NCI-H1105 (cell line): ENCODE measurements at places on chromosomes 7 and 10.
A peak's percentile ranks its signal among the peaks of the same experiment; 100 is the strongest.

GRCh38 chr7:106110238-106110560, 1.9 kb downstream of the SYPL1 start:
- DNase-seq = no peak

- no peak for DNase-seq
Observed at GRCh38 chr7:128380483-128381106, 19.1 kb upstream of the PRRT4 start.

DNA sequence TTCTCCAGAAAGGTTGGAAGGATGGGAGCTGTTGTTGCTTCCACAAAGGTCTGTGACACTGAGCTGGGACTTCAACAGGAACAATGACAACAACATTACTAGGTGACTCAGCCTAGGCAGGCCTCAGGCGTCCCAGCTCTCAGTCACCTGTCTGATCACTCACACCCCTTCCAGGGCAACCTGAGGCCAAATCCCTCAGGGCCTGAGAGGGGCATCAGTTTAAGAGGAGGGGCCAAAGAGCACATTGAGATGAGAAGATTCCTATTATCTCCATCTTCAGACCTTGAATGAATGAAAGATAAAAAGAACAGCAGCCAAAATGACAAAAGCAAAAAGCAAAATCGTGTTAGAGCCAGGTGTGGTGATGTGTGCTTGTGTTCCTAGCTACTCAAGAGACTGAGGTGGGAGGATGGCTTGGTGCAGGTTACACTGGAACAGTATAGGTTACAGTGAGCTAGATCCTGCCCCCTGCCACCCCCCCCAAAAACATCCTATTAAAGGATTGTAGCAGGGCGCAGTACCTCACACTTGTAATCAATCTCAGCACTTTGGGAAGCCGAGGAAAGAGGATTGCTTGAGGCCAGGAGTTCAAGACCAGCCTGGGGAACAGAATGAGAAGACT, at the start of gene ATG9B:
Gene ATG9B, minus strand, starts transcription at position 60 of the 622 bp plus-strand sequence. CDS start 71 bp downstream, outside the sequence.
- no peak for DNase-seq

GRCh38 chr7:100370303-100370702, 3.0 kb upstream of the PILRA start:
- DNase-seq = no peak

- no peak for DNase-seq
Observed at GRCh38 chr7:143367972-143368371, 5.5 kb upstream of the FAM131B start.

GRCh38 chr10:76632767-76633051, 1004.9 kb downstream of the KCNMA1 start:
- DNase-seq = peak; percentile 57

DNA sequence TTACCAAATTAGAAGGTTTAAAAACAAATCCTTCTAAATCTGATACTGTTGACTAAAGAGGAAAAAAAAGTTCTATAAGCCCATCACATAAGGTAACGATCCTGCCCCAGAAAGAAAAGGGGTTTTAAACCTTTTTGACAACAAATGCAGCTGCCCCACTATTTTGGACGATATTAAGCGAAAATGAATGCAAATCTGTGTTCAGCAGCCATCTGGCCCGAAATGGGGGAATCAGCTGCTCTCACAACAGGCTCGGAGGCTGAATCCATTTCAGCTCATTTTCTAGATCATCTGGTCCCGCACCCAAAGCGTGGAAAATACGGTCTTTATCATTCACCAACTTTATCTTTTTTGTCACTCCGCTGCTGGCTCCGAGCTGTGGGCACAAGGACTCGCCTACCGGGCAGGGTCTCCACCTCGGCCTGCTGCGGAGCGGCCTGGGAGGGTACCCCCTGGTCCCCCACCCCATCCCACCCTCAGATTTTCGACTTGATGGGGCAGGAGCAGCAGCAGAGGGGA, 2.4 kb upstream of the EBF3 start:
- no peak for DNase-seq
